ENCODE measurements at places on chromosomes 4 and X.

- no peak for DNase-seq
Measured at GRCh38 chr4:67714248-67714583, 13.3 kb upstream of the UBA6 start.

DNA sequence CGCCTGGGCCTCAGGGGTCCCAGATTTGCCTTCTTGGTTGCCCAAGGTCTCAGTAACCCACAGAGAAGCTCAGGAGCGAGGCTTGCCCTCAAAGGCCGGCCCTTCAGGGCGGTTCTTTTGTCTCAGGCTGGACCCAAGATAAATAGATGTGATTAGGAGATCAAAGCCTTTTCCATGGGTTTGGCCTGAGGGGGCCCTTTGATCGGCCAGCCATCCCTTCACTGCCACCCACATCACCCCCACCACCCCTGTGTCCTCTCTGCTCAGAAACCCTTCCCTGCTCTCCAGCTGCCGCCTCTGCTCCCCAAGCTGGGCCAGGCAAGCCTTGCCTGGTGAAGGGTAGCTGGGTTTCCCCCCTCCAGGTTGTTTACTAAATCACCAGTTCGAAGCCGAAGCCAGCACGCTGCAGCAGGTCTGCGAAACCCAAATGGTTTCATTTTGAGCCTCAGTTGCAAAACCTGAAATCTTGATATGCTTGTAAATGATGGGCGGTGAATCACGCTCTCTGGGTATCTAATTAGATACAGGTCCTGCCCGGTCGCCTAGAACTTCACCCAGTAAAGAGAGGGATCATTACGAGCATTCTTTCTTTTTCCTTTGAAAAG lies 202.6 kb upstream of the BCOR start:
- DNase-seq = no peak

DNA sequence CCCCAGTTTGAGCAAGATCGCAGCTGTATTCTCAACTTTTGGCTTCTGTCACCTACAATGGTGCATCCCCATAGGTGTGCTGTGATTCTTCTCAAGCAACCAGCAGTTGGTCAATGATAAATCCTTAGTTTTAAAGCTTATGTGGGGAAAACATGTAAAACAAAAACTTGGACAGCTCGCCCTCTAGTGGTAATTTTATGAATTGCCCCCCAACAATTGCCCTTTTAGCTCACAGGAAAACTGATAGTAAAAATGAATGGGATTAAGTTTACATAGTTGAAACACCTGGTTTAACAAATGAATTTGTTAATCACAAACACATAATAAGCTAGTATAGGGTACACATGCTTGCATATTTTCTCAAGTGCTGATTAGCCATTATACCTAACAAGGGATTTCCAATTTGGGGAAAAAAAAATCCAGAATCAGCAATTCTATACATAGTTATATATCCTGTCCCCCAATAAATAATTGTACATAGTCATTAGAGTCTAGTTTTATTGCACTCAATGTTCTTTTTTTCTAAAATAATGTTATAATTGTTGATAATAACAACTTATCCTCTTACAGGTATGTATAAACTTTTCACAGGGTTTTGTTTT lies 30.1 kb downstream of the TEX13A start:
- peak; percentile 64 for DNase-seq

GRCh38 chrX:129123795-129124194 lies 399.5 kb downstream of the SMARCA1 start:
- DNase-seq = no peak

- peak; percentile 67 for DNase-seq
Measured at GRCh38 chr4:111542056-111542455, 603.2 kb upstream of the FAM241A start.

DNA sequence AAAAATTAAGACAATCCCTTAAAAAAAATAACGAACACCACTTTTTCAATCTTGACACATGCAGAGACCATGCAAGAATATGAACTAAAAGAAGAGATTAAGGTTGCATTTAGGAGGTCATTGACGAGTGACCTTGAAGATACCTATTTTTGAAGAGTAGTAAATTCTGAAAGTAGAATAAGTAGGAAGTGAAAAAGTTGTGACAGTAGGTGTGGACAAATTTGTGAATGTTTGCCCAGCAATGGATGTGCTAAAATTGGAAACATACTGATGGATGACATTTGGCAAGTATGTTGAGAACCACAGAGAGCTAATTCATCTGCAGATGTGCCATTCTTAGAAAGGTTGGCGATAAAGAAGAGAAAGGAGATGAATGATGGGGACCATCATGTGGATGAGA lies 213.7 kb upstream of the VCX3A start:
- DNase-seq = no peak

GRCh38 chrX:78619834-78620233 lies 39.3 kb downstream of the RTL3 start:
- DNase-seq = no peak

- no peak for DNase-seq
Measured at GRCh38 chr4:127209580-127210095, 423.1 kb upstream of the INTU start.

Data from adipocyte (in vitro differentiated cells).